Smooth muscle cell of the brain vasculature (primary cell): ENCODE measurements at places on chromosomes 2 and 18.

DNA sequence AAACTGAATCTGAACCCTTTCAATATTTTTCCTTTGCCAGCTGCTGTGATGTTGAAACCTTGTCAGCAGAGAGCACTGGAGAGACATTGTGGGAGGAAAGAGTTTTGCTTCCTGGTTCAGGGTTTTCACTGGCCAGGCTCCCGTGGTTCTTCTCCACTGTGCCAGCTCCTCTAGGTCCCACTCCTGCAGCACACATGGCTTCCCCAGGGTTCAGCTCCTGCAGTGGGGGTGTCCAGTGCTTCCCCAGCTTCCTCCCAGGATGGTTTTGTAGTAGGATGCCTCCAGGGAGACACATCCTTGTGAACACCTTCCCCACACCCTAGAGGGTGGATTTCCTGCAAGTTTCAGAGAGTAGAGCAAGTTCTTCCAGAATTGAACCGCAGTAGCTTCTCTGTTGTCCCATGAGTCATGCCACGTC lies 24.0 kb upstream of the SULT1C3 start:
- DNase-seq, result peak; percentile 28

- DNase-seq, result no peak
Observed at GRCh38 chr2:46780801-46781445, 134.7 kb downstream of the MCFD2 start.

DNA sequence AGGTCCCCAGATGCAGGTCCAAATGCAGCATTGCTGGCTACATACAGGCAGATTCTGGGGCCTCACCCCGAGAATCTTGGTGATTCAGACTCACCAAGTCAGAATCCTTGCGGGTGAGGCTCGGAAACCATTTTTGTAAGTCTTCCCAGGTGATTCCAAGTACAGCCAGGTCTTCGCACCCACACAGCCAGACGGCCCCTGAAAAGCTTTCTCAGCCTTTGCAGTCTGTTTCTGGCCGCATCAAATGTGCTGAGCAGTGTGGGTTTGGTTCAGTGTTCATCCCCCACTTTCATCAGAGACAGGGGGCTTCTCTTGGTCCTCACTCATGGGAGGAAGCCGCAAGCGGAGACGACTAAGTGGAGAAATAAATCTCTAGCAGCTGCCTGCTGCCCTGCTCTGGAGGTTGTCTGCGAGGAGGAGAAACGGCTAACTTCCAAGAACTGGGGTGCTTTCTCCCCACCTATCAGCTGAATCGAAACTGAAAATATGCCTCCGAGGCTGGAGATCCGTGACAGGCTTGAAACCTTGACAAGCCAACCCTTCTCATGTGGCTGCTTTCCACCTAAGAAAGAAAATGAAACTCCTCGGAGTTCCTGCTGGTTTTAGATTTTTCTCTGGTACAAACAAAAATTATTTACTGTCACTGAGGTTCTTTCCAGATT lies 8.9 kb upstream of the TMEM185B start:
- no peak for DNase-seq

- peak; percentile 86 for DNase-seq
Observed at GRCh38 chr2:241701399-241702154, at the start of gene ING5. ING5 (plus strand) TSS chr2:241702039; CDS start chr2:241702066, 27 bp downstream.

- DNase-seq, result no peak
Observed at GRCh38 chr2:120631724-120632123, 103.9 kb upstream of the GLI2 start.

GRCh38 chr2:157488877-157489276 lies 45.0 kb upstream of the CYTIP start:
- DNase-seq, result no peak

- DNase-seq, result no peak
Observed at GRCh38 chr2:238852206-238852869, 4.5 kb downstream of the TWIST2 start.

DNA sequence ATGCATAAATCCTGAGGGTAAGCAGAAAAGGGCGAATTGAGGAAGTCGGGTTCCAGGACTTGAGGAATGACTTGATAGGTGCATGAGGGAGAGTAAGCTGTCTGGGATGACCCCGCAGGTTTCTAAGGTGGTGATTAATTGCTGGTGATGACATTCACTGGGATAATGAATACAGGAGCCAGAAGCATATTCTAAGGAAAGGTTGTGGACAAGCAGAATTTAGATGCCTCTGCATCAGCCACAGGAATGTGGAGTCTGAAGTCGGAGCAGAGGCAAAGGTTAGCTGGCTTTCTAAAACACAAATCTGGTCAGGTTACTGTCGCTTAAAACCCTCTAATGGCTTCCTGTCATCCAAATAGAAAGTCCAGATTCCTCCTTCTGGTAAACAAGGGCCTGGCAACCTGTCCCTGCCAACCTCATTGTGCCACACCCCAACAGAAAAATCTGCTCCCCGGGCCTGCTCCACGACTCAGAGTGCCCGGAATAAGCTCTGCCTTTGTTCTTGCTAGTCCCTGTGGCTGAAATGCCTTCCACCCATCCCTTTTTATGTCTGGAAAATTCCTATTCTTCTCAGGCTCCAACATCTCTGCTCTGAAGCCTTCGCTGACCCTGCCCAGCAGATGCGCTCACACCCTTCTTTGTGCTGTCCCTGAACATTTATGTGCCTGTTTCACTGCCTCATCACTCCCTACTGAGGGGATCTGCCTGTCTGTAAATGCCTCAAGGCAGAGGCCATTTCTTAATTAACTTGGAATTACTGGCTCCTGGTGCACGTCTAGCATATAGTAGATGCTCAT lies 11.3 kb upstream of the TMEM214 start:
- DNase-seq, result no peak

DNA sequence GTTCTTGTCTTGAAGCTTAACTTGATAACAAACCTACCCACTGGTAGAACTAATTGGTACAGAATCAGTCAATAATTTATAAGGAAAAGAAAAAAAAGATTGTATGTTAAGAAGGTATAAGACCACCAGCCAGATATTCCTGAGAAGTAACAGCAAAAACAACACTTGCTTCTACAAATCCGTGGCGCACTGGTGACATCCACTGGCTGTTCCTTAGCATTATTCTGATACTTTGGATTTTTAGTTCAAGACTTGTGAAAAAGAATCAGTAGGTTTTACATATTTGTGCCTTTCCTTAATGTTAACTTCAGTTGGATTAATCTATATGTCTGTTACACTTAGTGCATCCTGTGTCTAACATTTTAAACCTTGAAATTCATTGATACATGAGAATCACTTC lies 141.8 kb downstream of the GRB14 start:
- peak; percentile 32 for DNase-seq

- no peak for DNase-seq
Observed at GRCh38 chr2:105915005-105915558, 170.4 kb downstream of the NCK2 start.

GRCh38 chr2:13916066-13916465 lies 716.5 kb upstream of the LRATD1 start:
- no peak for DNase-seq

DNA sequence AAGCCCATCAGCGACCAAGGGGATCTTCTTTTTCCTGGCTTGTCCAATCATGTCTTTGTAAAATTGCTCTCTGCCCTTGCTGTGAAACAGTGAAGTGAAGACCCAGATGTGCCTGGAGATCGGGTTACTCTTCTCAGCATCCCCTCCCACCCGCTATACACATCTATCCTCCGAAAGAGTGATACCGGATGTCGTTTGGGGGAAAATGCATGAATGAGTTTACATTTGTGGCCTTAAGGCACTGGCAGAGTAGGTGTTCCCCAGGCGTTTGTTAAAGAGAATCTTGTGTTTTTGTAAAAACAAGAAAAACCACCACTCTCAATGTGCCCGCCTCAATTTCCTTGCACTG lies 528.3 kb downstream of the CMPK2 start:
- DNase-seq, result no peak
